MG63 (cell line): ENCODE measurements at places on chromosomes 3 and 15. TPM values are rescaled to one million over a fixed set of nuclear protein-coding genes. Genes with fewer than 3 reads are reported as not detected.

SRP14 gene
- 134 and 205 TPM in 2 replicates for total RNA-seq

FSIP1 gene
- total RNA-seq, result 2.0 and 3.3 TPM in 2 replicates

GRCh38 chr3:66195347-66195783 lies 25.4 kb upstream of the SLC25A26 start:
- peak; percentile 58 for DNase-seq

- no peak for DNase-seq
Measured at GRCh38 chr15:98938105-98938417, 69.5 kb downstream of the PGPEP1L start.

DNA sequence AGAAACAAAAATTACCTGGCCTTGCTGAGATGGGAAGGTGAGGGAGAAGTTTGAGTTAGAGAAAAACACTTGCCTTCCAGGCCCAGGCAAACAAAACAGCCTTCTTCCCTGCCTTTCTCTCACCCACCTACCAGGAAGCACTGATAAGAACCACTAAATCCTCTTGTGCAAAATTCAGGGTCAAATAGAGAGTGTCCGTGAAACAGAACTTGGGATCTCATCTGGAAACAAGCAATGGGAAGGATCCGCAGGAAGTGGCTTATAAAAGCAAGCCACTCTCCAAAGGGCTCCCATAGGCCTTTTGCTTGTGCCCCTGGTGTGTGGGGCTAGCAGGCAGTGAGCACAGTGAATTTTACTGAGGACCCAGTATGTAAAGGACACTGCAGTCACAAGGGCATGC lies 11.0 kb downstream of the ADAMTS9 start:
- no peak for DNase-seq

DNA sequence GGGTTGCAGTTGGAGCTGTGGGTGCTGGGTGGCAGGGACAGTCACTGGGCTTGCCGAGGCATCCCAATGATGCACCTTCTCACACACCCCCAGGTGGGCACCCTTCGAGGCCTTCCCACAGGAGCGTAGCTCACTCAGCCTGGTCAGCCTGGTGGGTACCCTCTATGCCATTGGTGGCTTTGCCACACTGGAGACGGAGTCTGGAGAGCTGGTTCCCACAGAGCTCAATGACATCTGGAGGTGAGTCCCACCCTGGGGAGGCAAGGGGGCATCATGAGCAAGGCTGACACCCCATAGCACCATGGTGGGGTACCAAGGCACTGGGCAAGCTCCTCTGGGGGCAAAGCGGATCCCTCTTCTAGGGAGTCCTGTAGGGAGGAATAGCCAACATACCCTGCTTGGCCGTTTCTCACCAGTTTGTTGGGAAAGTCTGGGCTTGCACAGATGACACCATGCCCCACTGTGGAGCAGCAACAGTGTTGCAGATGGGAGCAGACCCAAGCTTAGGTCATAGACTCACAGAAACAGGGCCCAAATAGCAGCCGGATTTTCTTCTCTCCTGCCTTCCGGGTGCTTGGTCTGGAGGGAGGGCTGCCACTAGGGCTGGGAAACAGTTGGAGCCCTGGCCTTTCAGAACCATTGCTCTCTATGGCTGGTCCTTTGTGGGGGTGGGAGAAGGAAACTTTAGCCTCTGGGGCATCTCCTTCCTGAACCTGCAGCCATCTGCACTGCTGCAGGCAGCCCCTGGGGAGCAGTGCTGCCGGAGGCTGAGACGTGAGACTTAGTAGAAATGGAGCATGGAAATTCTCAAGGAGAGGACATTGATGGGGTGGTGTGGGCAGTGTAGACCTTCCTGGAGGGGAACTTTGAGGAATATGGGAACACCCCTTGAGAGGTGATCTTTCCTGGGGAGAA lies 5.7 kb downstream of the KLHL40 start:
- no peak for DNase-seq
